Karpas-422 (cell line): ENCODE measurements at places on chromosomes 6 and 20.

DNA sequence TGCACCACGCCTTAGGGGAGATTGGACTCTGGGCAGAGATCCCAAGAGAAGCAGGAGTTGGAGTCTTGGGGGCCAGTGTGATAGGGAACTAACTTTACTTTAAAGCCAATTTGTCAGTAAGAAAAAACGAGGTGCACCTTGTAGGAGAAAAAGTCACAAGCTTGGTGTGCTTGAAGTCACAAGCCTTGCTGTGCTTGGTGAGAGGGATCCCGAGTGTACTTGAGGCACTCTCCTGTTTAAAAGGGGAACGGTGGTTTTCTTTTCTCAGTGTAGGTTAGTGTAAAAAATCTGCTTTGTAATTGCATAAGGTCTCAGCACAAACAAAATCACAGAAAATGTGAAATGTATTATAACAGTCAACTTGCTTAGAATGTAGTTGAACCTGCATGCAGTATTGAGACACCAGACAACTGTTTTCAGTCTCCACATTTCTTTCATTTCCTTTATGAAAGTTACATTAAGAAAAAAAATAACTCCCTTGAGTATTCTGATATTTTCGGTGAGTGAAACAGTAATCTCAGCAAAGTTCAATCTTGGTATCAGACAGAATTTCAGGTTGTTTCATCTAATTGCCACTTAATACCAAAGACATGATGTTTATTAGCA lies 111.1 kb upstream of the DUSP22 start:
- no peak for DNase-seq

DNA sequence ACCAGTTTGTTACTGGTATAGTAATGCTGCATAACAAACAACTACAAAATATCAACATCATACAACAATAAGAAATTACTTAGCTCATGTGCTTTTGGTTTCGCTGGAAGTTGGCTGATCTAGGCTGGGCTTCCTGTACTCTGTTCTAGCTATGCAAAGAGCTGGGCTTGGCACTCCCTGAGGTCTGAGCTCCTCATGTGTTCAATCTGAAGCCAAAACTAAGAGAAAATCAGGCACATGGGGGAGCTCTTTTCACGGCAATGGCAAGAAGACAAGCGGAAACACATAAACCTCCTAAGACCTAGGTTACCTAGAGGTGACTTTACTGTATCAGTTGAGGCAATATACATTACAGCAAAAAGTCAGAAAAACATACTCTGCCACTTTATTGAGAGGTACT lies 574.2 kb downstream of the KHDRBS2 start:
- DNase-seq = no peak

DNA sequence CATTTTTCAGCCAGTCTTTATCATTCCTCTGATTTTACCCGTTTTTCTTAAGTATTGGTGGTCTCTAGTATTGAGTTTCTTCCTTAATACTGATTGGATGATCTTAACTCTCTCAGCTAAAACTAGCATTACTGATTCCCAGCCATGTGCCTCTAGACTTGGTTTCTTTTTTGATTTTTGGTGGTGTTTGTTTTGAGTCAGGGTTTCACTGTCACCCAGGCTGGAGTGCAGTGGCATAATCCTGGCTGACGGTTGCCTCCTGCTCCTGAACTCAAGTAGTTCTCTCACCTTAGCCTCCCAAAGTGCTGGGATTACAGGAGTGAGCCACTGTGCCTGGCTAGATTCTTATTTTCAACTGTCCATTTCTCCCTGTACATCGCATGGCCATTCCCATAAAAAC lies 24.9 kb downstream of the DPPA5 start:
- DNase-seq = no peak

DNA sequence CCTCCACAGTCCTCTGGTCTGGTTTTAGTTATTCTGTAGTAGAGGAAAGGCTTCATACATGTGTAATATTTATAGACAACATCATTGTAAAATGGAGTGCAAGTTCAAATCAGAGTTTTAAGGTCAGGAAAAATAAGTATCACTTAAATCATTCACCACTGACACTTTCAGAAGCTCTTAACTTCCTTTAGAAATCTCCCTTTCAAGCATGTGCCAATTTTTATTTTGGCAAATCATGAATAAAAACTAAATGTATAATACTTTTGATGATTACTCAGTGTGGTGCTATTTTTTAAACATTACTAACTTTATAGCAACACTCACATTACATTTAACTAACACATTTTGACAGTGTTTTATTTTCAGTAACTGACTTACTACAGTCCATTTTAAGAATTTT lies 112.2 kb downstream of the OGFRL1 start:
- DNase-seq = no peak

DNA sequence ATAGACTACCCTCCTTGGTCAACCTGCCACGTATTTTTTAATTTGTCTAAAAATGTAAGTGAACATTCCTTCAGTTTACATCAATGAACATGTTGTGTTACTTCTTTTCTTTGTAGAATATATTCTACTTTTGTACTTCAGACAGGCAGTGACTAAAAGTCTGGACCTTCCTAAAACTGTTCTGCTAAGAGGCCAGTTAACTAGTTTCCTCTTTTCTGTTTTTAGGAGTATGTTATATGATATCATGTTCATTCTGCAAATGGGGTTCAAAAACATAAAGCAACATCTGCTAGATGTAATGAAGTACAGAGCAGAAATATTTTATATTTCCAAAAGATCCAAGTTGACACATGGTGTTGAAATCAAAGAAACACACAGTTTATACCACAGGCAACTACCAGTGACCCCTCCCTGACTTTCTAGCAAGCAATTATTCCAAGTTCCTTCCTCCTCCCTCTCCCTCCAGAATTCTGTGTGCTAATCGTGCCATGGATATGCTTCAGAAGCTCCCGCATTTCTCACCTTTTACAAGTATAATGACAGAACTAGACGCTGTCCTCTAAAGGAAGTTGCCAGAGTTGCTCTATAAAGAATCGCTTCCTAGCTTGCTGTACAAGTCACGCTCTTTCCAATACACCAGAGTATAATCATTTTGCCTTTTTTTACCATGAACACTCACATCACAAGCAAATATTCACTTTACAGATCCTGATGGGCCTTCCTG lies 64.7 kb downstream of the ARHGAP18 start:
- DNase-seq = no peak

DNA sequence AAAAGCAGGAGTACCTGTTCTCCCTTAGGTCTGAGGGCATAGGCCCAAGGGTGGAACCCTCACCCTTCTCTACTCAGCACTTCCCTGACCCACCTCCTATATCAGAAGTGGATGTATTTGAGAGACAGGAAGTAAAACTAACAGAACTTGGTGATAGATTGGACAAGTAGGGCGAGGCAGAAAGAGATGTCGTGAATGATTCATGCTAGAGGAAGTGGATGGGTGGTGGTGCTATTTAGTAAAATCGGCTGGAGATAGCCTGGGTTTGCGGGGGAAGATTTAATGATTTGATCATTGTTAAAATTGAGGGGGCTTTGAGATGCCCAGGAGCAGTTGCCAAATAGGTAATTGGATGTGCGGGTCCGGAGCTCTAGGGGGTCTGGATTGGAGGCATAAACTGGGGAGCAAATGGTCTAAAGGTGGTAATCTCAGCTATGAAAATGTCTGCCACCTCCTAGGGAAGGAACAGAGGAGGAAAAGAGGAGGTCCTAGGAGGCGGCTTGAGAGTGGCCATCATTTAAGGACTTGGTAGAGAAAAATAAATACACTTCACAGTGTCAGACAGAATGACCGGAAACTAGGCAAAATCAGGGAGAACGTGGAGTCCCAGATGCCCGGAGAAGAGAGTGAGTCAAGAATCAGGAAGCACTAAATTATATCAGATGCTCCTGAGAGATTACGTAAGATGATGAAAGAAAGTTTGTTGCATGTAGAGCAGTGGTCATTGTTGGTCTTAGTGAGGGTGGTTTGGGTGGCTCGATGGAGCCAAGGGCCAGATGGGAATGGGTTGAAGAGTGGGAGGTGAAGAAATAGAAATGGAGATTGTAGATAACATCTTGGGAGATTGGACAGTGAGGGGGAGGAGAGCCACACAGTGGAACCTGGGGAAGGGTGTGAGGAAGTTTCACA lies 142.0 kb downstream of the CEP57L1 start:
- no peak for DNase-seq

DNA sequence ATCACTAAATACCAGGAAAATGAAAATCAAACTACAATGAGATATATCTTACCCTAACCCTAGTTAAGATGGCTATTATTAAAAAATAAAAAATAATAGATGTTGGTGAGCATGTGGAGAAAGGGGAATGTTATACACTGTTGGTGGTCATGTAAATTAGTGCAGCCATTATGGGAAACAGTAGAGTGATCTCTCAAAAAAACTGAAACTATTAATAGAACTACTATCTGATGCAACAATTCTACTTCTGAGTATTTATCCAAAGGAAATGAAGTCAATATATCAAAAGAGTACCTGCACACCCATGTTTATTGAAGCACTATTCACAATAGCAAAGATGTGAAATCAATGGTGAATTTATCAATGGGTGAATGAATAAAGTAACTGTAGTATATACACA lies 48.6 kb downstream of the HLA-A start:
- DNase-seq = no peak

- DNase-seq = no peak
Observed at GRCh38 chr6:14721103-14721758, 524.6 kb upstream of the JARID2 start.

GRCh38 chr6:50819904-50820868 lies 1.5 kb downstream of the TFAP2B start:
- DNase-seq = no peak
